ENCODE measurements at places on chromosomes 12 and 14. TPM values are rescaled to one million over a fixed set of nuclear protein-coding genes. Genes with fewer than 3 reads are reported as not detected.
A peak's percentile ranks its signal among the peaks of the same experiment; 100 is the strongest.

Gene CIROP
- not detected for total RNA-seq

Gene KRT83
- total RNA-seq, result not detected

Gene A2ML1
- not detected for total RNA-seq

Gene RHNO1
- 18.8 TPM for total RNA-seq

Gene PAWR
- total RNA-seq, result 157 TPM

DNA sequence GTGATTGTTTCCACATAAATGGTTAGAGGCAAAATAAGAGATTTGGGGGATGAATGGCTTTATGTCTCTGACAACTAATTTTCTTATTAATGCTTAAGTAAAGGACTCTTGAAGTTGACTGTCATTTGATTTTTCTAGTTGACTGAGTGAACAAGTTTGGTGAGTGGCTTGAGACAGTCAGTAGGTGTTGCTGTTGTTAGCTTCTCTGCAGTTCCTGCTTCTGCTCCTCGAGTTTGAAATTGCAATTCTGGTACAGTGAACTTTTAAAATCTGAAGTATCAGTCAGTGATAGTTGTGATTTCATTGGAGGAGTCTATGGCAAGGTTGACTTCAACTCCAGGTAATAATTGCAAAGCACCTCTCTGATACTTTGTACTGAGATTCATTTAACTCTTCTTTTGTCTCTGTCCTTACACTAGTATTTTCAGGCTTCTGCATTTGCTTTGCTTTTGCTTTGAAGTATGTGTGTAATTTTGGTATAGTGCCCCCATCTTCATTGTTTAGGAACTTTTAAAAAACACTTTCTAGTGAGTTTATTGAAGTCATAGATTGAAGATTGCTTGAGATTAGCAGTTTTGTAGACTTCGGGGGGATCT is 415.5 kb downstream of the PCNX1 start:
- H3K27me3 ChIP-seq, result no peaks in the 10 kb centered on the region
- no peak for DNase-seq
- no peaks in the 10 kb centered on the region for H3K36me3 ChIP-seq

GRCh38 chr14:68710776-68711175 is 82.1 kb downstream of the ZFP36L1 start:
- H3K27me3 ChIP-seq, result no peaks in the 10 kb centered on the region
- no peaks in the 10 kb centered on the region for H3K36me3 ChIP-seq
- no peak for DNase-seq
- H3K27ac ChIP-seq, result no peak overlapping the region
- H3K4me3 ChIP-seq, result no peak overlapping the region

DNA sequence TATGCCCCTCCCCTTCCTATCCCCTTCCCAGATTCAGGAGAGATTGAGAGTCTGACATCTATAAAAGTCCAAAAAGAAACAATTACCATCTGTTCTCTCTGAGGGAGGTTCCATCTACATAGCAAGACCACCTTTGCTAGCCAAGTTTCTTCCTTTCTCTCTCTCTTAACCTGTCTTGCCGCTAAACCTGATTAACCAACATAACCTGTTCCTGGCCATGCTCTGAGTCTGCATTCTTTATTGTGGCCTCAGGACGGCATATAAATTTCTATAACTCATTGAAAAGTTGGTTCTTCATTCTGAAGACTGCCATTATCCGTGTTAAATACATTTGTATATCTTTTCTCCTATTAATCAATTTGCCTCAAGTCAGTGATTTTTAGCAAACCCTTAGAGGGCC is 594.0 kb downstream of the KCNH5 start:
- H3K4me1 ChIP-seq, result no peaks in the 10 kb centered on the region
- H3K27me3 ChIP-seq, result no peaks in the 10 kb centered on the region

DNA sequence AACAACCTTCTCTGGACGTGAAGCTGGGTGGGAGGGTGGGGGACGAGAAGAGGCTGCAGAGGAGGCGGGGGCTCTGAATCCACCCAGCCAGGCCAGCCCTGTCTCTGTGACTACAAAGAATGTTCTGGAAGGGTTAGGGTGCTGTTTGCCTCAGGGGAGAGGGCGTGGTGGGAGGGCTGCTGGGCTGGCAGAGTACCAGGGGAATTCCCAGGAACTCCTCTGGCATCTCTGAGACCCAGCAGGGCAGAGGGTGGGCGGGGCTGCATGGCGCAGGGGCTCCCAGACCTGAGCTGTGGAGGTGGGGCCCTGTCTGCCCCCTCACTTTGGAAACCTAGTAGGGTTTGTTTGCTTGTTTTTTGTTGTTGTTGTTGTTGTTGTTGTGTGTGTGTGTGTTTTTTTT is 45.5 kb upstream of the FZD10 start:
- no peaks in the 10 kb centered on the region for H3K36me3 ChIP-seq
- DNase-seq, result peak; percentile 43
- no peak overlapping the region for H3K27ac ChIP-seq
- H3K4me1 ChIP-seq, result peaks cover 22% of the 10 kb centered on the region

GRCh38 chr14:88590173-88590572 is 27.3 kb downstream of the ZC3H14 start:
- H3K4me1 ChIP-seq, result peaks cover 17% of the 10 kb centered on the region
- H3K27me3 ChIP-seq, result no peaks in the 10 kb centered on the region
- no peak overlapping the region for H3K4me3 ChIP-seq
- H3K27ac ChIP-seq, result peak overlapping the region; percentile 66

DNA sequence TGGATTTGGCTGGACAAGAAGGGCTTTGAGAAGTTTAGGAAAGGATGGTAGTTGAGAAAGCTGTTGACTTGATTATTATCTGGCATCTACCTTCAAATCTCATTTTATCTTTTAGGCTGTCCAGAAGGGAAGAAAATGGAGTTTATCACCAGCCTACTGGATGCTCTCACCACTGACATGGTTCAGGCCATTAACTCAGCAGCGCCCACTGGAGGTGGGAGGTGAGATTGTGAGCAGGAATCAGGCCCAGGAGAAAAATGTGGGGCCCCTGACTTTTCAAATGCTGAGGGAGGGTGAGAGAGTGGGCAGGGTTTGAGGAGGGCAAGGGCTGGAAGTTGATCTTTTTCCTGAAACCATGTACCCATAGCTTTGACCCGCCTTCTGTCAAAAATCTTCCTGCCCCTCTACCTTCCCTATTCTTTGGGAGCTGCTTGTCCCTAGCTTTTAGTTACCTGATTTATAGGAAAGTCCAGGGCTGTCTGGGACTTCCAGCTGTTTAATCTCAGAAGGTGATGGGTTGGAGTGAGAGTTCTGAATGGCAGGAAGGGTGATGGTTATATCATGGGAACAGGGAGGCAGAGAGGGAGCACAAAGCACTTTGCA is 134.2 kb downstream of the SMOC1 start:
- peaks cover 6% of the 10 kb centered on the region for H3K4me1 ChIP-seq
- H3K27me3 ChIP-seq, result peaks cover 14% of the 10 kb centered on the region
- H3K4me3 ChIP-seq, result no peak overlapping the region
- DNase-seq, result no peak
- H3K36me3 ChIP-seq, result no peaks in the 10 kb centered on the region

DNA sequence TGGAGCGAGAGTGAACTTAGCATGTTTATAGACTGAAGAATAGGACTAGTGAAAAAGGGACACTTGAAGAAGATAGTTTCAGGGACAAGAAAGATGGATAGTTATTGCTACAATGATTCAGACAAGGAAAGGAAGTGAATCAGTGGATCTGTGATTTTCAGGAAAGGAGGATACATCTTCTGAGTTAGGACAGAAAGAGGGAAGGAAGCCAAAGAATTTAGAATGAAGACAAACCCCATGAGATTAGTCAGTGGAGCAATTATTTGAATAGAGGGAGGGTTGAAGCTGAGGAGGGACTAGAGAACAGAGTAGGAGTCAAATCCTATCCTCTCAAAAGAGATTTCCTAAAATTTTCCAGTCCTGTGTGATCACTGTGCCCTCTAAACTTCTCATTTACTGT is 282.7 kb downstream of the AKAP6 start:
- no peak overlapping the region for H3K27ac ChIP-seq
- DNase-seq, result no peak
- no peaks in the 10 kb centered on the region for H3K36me3 ChIP-seq

DNA sequence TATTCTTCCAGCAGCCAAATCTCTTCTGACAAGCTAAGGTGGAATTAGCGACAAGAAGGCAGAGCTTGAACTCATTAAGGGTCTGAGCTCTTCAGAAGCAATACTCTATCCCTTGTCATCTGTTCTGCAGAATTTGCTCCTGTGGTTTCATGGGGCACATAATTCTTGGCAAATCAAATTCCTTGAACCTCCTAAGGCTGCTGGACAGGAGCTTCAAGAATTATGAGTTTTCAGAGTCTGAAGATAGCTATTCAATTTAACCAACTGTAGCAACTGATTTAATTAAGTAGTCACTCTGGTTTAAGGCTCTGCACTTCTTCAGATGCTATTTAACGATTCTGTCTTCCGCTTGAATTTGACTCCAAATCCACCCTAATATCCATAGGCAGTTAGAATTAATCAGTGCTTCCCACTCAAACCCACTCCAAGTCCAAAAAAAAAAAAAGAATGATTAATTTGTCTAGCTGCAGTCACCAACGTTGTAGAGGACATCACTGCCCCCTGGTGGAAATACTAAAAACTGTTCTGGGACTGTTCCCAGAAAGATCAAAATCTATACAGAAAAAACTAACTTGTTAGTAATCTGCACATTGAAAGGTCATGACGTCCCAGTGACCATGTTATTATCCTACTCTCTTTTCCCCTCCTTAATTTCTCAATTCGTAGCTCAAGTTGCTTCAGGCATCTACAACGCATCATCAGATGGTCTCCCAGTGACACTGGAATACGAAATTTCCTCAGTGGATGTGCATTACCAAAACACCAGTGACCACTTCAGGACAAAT is 169.9 kb downstream of the KIF21A start:
- H3K27ac ChIP-seq, result no peak overlapping the region
- no peaks in the 10 kb centered on the region for H3K36me3 ChIP-seq
- DNase-seq, result no peak
- no peak overlapping the region for H3K4me3 ChIP-seq
- H3K27me3 ChIP-seq, result peaks cover 18% of the 10 kb centered on the region

GRCh38 chr12:77228376-77228775 is 163.0 kb upstream of the E2F7 start:
- H3K27me3 ChIP-seq, result peaks cover 12% of the 10 kb centered on the region
- H3K36me3 ChIP-seq, result no peaks in the 10 kb centered on the region
- DNase-seq, result no peak
- no peak overlapping the region for H3K4me3 ChIP-seq
- no peak overlapping the region for H3K27ac ChIP-seq

Measured in chondrocyte (in vitro differentiated cells).